ENCODE measurements at places on chromosomes 7 and 10.

DNA sequence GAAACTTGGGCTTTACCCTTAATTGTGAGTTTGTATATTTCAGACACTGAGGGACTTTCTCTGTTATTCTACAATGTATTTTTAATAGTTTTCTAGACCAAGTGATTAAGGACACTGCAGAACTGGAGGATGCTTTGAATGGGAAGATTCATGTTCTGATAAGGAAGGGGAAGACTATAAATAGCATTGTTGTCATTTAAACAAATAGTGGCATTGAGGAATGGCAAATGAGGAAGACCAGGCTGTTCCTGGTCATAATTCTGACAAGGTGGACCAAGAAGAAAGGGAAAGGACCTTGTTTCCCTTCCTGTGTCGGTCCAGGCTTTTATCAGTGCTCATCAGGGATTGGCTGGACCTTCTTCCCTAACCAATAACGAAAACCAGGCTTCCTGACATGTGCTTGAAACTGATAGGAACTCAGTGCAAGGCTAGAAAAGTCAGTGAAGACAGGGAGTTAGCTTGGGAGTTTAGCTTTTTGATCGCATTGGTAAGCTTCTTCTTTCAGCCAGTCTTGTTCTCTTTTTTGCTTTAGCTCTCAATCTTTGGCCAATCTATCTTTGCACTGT is 116.2 kb downstream of the ITGA8 start:
- no peak for DNase-seq

DNA sequence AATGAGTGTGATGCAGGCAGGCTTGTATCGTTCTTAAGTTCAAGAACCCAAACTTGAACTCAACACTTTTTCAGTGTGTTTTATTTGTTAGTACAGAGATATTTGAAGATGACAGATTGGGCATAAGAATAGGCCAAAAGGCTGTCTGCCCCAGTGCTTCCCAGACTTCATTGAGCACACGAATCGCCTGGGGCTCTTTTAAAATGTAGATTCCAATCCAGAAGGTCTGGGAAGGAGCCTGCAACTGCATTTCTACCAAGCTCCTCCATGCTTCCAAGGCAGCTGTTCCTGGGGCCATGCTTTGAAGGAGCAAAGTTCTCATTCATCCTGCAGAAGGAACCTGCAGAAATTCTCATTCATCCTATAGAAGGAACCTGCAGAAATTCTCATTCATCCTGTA is 114.5 kb upstream of the INSYN2A start:
- DNase-seq, result no peak

DNA sequence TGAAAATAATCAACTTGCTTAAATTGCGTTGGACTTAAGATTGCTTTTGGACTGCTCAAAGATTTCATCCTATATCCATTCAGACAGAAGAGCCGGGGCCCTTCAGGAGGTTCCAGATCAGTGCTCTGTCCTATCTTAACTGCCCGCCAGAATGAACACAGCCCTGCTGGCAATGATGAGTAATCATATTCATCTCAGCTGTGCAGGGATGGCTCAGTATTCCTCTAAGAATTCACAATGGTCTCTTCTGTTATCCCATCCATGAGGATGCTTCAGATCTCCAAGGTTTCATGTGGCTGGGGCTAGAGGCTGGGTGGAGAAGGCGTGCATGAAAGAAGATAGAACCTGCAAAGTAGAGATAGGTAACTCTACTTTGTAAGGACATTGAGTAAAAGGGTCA is 80.0 kb upstream of the NPVF start:
- no peak for DNase-seq

DNA sequence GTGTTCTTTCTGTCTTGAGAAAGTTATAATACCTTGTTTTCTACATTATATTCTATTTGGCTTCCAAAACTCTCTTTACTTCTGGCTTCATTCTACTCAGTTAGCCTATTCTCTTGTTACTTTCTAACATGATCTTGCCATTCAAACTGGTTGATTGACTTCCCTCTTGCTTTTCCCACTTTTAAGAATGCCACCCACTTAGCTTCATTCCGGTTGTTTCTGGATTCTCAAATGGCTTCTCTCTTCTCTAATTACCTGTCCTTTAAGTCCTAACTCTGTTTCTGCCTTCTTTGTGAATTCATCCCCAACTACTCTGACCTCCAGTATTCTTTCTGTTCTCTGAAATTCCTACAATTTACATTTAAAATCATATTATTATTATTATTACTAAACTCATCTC is 52.0 kb downstream of the ANKIB1 start:
- DNase-seq, result no peak

- no peak for DNase-seq
Observed at GRCh38 chr7:72538856-72539255, 126.7 kb upstream of the CALN1 start.

- DNase-seq, result no peak
Observed at GRCh38 chr7:3725155-3726059, 424.4 kb downstream of the SDK1 start.

GRCh38 chr7:50336894-50337703 is 32.6 kb downstream of the IKZF1 start:
- no peak for DNase-seq

DNA sequence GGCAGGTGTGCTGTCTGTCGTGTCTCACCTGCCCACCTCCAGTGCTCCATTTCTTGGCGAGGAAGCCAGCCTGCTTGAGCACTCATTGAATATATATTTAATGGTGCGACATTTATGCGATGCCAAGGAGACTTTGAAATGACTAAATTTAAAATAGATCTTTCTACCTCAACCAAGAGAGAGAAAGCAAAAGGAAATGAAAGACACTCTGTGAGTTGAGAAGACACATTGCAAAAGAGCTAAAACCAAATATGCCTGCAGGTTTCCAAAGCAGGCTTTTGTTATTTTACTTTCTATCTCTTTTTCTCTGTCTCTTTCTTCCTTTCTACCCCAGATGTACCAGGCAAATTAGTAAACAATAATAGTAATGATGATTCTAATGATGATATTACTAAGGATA is 53.6 kb upstream of the AOAH start:
- no peak for DNase-seq

DNA sequence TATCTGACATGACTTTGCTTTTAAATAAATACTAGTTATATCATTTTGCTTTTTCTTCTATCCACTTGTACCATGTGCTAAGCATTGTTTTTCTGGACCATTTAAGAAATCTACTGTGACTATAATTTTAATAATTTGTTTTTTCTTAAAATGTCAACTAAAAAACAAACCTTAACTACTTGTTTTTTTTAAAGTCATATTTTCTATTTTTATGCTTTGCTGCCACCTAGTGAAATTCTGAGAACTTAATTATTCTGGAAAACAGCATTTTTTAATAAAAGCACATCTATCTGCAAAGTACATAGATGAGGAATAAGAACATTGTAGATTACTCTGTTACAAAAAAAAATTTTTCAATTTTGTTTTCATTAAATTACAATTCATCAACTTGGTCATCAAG is 47.4 kb downstream of the ORC5 start:
- DNase-seq, result no peak

- DNase-seq, result no peak
Observed at GRCh38 chr10:50396491-50397311, 145.4 kb upstream of the ASAH2 start.

DNA sequence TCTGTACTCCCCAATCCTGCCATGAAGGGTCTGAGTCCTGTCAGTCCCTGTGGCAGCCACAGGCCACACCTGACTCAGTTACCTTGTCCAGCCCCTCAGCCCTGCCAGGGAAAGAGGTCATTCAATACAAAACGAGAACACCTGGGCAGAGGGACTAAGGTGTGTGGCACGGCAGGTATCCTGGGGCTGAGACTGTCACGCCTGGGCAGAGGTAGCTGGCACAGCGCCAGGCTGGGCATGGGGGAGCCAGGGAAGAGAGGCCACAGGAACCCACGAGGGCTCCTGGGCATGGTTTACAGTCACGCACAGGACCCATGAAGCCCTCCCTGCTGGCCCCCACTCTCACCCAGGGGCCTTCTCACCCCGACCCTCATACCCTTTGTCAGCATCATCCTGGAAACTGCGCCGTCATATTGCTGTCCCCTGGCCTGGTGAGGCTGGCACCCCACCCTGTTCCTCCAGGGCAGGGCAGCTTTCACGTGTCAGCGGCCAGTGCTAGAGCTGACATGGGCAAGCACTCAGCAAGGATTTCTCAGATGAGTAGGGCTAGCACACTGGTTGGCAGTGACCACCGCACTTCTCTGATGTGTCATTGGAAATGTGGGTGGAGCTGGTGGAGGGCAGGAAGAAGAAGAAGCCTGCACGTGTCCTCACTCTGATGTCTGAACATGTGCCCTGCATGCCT is 42.7 kb downstream of the LRRC18 start:
- DNase-seq, result no peak

GRCh38 chr7:45701701-45702510 is 127.7 kb downstream of the ADCY1 start:
- DNase-seq, result no peak

- no peak for DNase-seq
Observed at GRCh38 chr10:79936625-79937615, 12.0 kb downstream of the SFTPD start.

GRCh38 chr7:98520356-98520951 is 96.6 kb upstream of the NPTX2 start:
- no peak for DNase-seq

DNA sequence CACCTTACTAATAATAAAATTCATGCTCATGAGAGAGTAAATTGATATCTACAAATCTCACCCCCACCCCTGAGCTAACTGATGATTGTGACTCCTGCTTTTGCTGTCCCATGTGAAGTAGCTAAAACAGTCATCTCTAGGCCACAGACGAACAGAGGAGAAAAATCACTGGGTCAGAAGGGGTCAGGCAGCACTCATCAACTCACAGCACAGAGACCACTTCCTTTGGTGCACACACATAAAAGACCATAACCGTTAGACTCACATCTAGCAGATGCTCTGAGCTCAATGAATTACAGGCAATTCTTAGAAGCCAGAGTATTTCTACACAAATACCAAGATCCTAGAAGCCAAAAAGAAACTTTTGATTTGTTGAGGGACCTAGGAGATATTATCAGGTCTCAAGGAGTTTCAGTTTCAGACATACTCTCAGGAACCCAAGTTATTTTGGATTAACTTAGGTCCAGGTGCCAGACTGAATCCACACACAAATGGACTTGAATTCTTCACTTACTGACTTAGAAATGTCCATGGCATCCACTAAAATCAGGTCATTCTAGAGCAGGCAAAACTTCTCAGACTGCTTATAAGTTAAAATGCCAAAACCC is 65.0 kb upstream of the TES start:
- no peak for DNase-seq

DNA sequence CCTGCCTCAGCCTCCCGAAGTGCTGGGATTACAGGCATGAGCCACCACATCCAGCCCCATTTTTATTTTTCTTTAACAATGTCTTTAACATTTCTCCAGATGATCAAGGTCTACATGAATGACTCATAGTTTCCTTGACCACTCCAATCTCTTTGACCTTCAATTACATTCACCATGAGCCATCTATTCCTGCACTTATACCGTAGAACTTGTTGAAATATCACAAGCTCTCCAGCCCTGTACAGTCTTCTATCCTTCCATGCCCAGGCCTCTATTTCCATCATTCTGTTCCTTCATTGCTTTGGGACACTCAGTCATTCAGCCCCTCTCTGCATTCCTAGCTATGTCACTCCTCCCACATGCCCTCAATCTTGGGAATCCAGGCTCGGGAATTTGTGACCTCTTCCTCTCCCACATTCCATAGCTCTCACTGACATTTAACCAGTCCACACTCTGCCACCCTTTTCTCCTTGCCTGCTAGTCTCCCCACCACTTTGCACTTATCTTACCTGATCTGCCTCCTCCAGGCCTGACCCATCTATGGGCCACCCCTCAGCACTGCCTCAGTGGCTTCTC is 151.8 kb upstream of the STK17A start:
- DNase-seq, result no peak

GRCh38 chr7:138276891-138277290 is 183.2 kb upstream of the TRIM24 start:
- no peak for DNase-seq

GRCh38 chr10:17229717-17229966 is 1.6 kb downstream of the VIM start:
- no peak for DNase-seq

GRCh38 chr7:124152859-124153692 is 120.2 kb upstream of the TMEM229A start:
- DNase-seq, result no peak

DNA sequence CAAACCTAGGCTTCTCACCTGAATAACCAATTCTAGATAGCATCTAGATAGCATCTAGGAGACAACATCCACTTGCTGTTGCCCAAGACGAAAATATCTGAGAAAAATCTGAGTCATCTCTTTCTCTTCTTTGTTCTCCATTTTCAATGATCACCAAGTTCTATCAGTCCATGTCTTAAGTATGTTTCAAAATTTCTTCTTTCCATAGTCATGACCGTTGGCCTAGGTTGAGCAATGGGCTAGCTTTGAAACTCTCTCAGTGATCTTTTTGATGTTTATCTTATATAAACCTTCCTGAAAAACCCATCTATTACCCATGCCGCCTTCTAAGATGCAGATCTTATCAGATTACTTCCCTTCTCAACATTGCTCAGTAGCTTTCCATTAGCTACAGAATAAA is 23.4 kb upstream of the CASD1 start:
- no peak for DNase-seq

DNA sequence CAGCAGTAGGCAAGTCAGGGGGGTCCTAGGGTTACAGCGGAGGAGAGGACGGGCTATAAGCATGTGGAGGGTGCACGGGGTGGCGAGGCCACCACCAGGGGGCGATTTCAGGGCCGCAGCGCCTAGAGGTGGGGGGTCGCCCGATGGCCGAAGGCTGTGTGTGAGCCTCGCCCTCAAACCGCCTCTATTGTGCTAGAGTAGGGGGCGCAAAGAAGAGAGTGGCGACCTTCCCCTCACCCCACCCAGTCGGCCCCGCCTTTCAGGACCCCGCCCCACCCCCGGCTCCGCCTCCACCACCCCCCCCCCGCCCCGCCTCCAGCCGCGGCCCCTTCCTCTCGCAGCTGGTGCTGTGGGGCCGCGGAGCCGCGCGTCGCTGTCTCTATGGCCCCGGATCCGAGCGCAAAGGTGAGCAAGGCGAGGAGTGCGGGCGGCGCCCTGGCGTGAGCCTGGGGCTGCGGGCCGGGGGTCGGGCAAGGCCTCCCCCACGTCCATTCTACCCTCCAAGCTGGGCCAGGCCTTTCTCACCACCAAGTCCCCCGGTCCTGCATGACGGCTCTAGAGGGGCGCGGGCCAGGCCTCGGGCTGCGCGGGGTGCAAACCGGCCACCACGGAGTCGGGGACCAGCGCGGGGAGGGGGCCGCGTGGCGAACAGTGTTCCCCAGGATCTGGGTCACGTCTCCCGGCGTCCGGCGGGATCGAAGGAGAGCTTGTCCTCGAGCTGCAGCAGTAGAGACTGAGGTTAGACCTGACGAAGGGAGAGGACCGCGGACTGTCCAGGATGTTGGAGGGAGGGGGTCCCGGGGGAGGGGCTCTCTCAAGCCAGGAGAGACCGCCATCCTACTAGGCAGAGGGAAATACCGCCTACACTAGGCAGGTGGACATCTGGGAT is at the start of gene SEMA4G:
Gene SEMA4G (plus strand): TSS at position 318 of the 889 bp plus-strand sequence. CDS start 3,409 bp downstream, outside the sequence.
- DNase-seq, result no peak

Data from fibroblast of skin of left quadriceps (primary cell).